Urothelium cell line (cell line): ENCODE measurements at places on chromosomes 13 and 19.

GRCh38 chr19:18493440-18494266 lies 28.2 kb downstream of the ELL start:
- DNase-seq, result no peak

GRCh38 chr13:93758575-93758974 lies 532.0 kb downstream of the GPC6 start:
- DNase-seq, result no peak

DNA sequence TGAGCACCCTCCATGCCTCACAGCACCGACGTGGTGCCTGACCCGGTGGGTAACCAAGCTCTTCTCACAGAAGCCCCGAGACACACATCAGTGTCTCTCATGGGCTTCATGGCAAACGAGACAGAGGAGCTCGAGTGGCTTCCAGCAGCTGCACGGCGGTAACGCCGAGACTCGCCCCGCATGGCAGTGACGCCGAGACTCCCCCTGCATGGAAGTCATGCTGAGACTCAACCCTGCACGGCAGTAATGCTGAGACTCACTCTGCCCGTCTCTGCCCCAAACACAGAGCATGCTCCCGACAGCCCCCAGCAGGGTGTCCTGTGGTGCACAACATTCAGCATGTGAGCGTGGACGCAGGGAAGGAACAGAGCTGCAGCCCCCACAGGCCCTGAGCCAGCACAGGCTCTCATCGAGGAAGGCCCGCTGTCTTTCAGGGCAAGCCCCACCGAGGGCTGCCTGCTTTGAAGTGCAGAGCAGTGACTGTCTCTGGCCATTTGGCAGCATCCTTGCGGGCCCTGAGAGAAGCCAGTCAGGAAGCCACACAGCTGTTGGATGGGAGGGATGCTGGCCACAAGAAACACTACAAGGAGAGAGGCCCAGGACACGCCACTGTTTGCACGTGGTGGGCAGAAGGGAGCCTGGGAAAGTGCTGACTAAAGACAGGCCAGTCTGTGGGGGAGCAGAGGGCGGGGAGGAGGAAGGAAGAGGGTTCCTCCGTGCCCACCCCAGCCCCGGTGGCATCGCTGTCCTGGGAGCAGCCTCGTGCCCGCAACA lies 9.5 kb downstream of the GAS6 start:
- no peak for DNase-seq

DNA sequence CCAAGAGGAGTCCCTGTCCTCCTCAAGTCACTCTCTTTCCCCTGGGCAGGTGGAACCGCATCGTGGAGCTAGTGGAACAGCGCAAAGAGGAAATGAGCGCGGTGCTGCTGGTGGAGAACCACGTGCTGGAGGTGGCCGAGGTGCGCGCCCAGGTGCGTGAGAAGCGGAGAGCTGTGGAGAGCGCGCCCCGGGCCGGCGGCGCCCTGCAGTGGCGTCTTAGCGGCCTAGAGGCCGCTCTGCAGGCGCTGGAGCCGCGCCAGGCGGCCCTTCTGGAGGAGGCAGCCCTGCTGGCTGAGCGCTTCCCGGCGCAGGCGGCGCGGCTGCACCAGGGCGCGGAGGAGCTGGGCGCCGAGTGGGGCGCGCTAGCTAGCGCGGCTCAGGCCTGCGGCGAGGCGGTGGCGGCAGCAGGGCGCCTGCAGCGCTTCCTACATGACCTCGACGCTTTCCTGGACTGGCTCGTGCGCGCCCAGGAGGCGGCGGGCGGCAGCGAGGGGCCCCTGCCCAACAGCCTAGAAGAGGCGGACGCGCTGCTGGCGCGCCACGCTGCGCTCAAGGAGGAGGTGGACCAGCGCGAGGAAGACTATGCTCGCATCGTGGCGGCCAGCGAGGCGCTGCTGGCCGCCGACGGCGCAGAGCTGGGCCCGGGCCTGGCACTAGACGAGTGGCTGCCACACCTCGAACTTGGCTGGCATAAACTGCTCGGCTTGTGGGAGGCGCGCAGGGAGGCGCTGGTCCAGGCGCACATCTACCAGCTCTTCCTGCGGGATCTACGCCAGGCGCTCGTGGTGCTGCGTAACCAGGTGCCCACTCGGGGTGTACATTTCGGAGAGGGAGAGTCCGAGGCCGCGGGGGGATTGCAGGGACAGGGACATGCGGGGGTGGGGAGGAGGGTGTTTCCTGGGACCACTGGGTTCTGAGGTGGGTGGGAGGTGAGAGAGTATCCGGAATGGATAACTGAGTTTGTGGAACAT lies 52.8 kb downstream of the SPTBN4 start:
- no peak for DNase-seq

GRCh38 chr13:48210178-48210577 lies 22.8 kb upstream of the ITM2B start:
- DNase-seq, result no peak

DNA sequence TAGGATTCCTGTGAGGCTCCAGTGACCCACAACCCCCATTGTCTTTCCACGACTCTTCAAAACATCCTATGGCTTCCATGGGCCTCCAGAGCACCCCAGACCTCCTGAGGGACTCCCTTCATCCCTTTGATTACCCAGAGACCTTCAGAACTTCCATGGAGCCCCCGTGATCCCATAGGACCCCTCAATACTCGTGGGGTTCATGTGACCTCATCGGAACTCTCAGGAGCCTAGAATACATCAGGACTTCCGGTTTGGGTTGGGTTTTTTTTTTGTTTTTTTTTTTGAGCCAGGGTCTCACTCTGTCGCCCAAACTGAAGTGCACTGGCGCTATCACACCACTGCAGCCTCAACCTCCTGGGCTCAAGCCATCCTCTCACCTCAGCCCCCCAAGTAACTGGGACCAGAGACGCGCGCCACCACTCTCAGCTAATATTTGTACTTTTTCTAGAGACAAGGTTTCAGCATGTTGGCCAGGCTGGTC lies 774 bp downstream of the ALDH16A1 start:
- no peak for DNase-seq

DNA sequence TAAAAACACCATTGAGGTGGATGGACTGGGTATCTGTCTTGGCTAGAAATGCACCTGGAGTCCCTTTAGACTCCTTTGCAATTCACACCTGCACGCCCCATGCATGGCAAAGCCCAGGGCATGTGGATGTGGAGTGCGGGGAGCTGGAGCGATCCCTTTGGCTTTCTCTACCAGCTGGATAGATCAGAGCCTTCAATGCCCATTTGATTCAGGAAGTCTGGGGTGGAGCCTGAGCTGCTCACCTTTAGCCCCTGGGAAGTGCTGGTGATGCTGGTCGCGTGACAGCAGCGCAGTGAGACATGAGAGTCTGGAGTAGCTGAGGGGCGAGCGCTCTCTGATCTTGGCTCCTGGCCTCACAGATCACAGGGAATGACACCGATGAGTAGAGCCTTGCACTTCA lies 4.8 kb upstream of the ZNF536 start:
- no peak for DNase-seq

DNA sequence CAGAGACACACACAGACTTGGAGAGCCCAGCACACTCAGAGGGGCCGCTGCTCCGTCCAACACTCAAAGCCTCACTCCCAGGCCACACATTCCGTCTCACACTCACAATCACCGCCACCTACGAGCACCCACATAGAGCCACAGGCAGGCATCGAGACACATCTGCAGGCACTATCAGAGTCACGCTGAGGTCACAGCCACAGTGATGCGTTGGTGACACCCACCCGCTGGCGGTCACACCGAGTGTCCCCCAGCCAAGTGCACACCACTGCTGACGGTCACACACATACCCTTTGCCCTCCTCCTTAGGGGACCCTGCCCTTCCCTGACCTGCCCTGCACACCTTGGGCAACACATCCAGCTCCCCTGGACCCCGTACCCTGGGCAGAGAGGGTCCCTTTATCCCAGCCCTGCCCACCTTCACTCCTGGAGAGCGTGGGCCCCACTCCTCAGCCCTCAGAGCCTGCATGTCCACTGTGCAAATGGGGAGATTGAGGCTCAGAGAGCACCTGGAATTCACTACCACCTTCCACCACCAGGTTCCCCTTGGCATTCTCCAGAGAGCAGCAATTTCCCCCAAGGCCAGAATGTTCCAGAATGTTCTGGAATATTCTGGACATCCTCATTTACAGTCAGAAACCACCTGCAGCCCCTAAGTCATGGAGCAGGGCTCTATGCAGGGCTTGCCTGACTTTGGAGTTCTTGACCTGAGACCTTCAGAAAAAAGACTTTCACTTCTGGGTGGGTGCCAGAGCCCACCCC lies 5.4 kb downstream of the FUT5 start:
- no peak for DNase-seq
